ENCODE measurements at places on chromosomes 12 and 14. TPM values are rescaled to one million over a fixed set of nuclear protein-coding genes. Genes with fewer than 3 reads are reported as not detected.

- H3K27ac ChIP-seq: no peak overlapping the region
- no peaks in the 10 kb centered on the region for H3K4me1 ChIP-seq
- no peaks in the 10 kb centered on the region for H3K36me3 ChIP-seq
- no peak overlapping the region for H3K4me3 ChIP-seq
Observed at GRCh38 chr12:114762490-114763110, 78.6 kb upstream of the TBX3 start.

GRCh38 chr14:30264161-30264560, 294.8 kb upstream of the G2E3 start:
- no peaks in the 10 kb centered on the region for H3K27me3 ChIP-seq
- H3K27ac ChIP-seq: peak overlapping the region; percentile 33
- H3K4me3 ChIP-seq: no peak overlapping the region
- no peaks in the 10 kb centered on the region for H3K4me1 ChIP-seq
- H3K36me3 ChIP-seq: no peaks in the 10 kb centered on the region

GRCh38 chr12:119829439-119829838, 47.7 kb downstream of the CIT start:
- no peaks in the 10 kb centered on the region for H3K4me1 ChIP-seq
- H3K4me3 ChIP-seq: no peak overlapping the region
- H3K36me3 ChIP-seq: no peaks in the 10 kb centered on the region
- no peaks in the 10 kb centered on the region for H3K27me3 ChIP-seq
- H3K27ac ChIP-seq: no peak overlapping the region

- DNase-seq: no peak
- no peak overlapping the region for H3K4me3 ChIP-seq
- H3K27me3 ChIP-seq: no peaks in the 10 kb centered on the region
- no peaks in the 10 kb centered on the region for H3K36me3 ChIP-seq
Observed at GRCh38 chr12:41935911-41936310, 208.8 kb downstream of the GXYLT1 start.

DNA sequence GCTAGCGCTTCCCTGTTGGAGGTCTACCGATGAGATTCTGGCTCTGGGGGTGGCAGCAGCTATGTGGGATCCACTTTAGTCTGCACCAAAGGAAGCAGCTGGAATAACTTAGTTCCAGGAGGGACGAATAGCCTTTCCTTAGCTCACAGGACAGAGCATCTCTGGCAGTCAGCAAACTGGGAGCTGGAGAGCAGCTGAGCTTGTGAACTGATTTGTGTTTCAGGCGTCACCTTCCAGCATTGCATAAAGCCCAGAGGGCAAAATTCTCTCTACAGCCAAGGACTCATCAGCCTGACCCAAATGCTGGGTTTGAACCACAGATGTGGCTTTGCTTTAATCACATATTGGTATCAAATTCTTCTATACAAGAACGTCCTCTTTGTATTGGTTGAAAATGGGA, 81.9 kb upstream of the PELI2 start:
- DNase-seq: no peak
- no peaks in the 10 kb centered on the region for H3K27me3 ChIP-seq
- H3K36me3 ChIP-seq: no peaks in the 10 kb centered on the region
- H3K4me3 ChIP-seq: no peak overlapping the region
- no peaks in the 10 kb centered on the region for H3K4me1 ChIP-seq
- H3K27ac ChIP-seq: no peak overlapping the region

Gene CLEC6A
- not detected for total RNA-seq

DNA sequence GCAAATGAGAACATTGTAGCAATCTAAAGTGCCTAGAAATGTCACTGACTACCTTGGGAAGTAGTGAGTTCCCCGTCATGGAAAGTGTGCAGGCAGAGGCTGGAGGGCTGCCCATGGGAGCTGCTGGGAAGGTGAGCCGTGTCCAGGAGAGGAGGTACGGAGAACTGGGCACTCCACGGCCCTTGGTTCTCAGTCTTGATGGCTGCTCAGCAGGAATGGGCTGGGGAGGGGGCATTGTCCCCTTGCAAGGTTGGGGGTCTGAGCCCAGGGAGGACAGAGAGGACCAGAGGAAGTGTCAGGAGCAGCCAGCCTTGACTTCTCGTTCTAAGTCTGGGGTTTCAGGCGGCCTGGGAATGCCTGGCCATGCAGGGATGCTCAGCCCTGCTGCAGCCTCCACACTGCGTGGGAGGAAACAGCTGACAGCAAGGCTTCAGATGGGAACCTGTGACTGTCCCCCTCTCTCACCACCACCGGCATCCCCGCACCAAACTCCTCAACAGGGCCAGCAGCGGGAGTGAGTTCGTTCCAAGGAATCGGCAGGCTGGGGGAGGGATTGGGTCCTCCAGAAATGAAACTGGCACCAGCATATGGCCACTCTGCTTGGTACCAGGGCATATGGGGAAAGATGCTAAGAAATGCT, 140.2 kb downstream of the BCL11B start:
- H3K27me3 ChIP-seq: no peaks in the 10 kb centered on the region
- no peak overlapping the region for H3K4me3 ChIP-seq
- no peak for DNase-seq
- H3K27ac ChIP-seq: no peak overlapping the region

GRCh38 chr14:75831952-75832351, 149.8 kb downstream of the TGFB3 start:
- peak; percentile 37 for DNase-seq
- H3K4me1 ChIP-seq: no peaks in the 10 kb centered on the region

DNA sequence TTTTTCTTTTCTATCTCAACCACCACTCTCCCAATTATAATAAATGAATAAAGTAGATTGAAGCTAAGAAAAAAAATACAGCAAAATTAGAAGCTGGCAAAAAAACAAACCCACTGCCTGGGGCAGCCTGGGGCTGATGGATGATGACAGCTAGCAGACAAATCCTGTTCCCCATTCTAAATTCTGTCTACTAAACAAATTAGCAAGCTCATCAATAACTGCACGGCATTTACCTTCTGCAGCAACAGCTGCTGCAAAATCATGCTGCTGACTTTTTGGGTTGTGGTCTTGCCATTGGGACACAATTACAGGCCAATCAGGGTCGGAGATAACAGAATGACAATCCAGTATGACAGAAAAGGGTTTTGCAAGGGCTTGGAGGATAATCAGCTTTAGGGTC, 443.6 kb upstream of the SOX5 start:
- no peak overlapping the region for H3K4me3 ChIP-seq
- H3K27me3 ChIP-seq: no peaks in the 10 kb centered on the region
- no peaks in the 10 kb centered on the region for H3K4me1 ChIP-seq
- no peak overlapping the region for H3K27ac ChIP-seq

DNA sequence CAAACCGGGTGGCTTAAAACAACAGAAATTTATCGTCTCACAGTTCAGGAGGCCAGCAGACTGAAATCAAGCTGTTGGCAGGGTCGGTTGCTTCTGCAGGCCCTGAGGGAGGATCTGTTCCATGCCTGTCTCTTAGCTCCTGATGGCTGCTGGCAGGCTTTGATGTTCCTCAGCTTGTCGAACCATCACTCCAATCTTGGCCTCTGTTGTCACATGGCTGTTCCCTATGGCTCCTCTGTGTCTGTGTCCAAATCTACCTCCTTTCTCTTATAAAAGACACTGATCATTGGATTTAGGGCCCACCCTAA, 14.0 kb downstream of the NFATC4 start:
- no peak overlapping the region for H3K27ac ChIP-seq
- H3K27me3 ChIP-seq: no peaks in the 10 kb centered on the region
- no peaks in the 10 kb centered on the region for H3K36me3 ChIP-seq
- no peak for DNase-seq
- no peaks in the 10 kb centered on the region for H3K4me1 ChIP-seq
- H3K4me3 ChIP-seq: no peak overlapping the region

Gene NPAS3
- total RNA-seq: 2.0 TPM

Gene SYNDIG1L
- 0.64 TPM for total RNA-seq

GRCh38 chr12:78101113-78101876, 270.6 kb downstream of the NAV3 start:
- H3K27ac ChIP-seq: no peak overlapping the region
- no peaks in the 10 kb centered on the region for H3K4me1 ChIP-seq
- no peak overlapping the region for H3K4me3 ChIP-seq
- H3K36me3 ChIP-seq: no peaks in the 10 kb centered on the region

Gene IL22
- not detected for total RNA-seq

Gene STXBP6
- 2.6 TPM for total RNA-seq

Gene RPS6KL1
- total RNA-seq: 2.9 TPM

Gene RERGL
- total RNA-seq: 1.4 TPM

- no peaks in the 10 kb centered on the region for H3K27me3 ChIP-seq
- no peaks in the 10 kb centered on the region for H3K4me1 ChIP-seq
- DNase-seq: peak; percentile 30
- H3K36me3 ChIP-seq: no peaks in the 10 kb centered on the region
- H3K27ac ChIP-seq: no peak overlapping the region
Observed at GRCh38 chr14:100291305-100292075, 14.8 kb downstream of the SLC25A29 start.

GRCh38 chr12:49367381-49368239, at the start of gene SPATS2:
TSS of gene SPATS2 (plus strand) at chr12:49367462. CDS start at chr12:49461013, 93,551 bp downstream.
- no peaks in the 10 kb centered on the region for H3K27me3 ChIP-seq
- no peaks in the 10 kb centered on the region for H3K4me1 ChIP-seq
- peak within 1 kb of the TSS; percentile 90 for H3K4me3 ChIP-seq
- DNase-seq: peak; percentile 90
- H3K27ac ChIP-seq: peak within 1 kb of the TSS; percentile 91

DNA sequence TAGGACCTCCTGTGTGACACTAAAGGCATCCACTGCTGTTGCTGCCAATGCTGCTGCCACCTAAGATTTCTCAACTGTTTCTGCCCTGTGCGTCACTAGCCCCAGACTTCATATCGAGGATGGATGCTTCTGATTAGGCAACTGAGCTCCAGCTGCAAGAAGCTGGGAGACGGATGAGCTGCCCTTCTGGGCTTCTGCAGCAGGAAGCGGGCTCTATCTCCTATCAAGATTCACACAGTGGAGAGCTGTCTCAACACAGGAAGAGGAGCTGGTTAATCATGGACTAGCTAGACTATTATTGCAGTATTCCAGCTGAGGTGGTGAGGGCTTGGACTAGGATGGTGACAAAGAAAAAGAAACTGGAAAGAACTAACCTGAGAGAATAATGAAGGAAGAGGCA, 59.2 kb upstream of the PELI2 start:
- no peak overlapping the region for H3K4me3 ChIP-seq
- no peak for DNase-seq
- no peaks in the 10 kb centered on the region for H3K27me3 ChIP-seq

GRCh38 chr14:89915114-89915878, 39.2 kb downstream of the EFCAB11 start:
- no peaks in the 10 kb centered on the region for H3K27me3 ChIP-seq
- H3K36me3 ChIP-seq: no peaks in the 10 kb centered on the region
- DNase-seq: peak; percentile 72
- H3K4me3 ChIP-seq: no peak overlapping the region
- no peaks in the 10 kb centered on the region for H3K4me1 ChIP-seq

- peaks cover 8% of the 10 kb centered on the region for H3K4me1 ChIP-seq
- H3K27me3 ChIP-seq: no peaks in the 10 kb centered on the region
- H3K4me3 ChIP-seq: no peak overlapping the region
- H3K36me3 ChIP-seq: no peaks in the 10 kb centered on the region
Observed at GRCh38 chr14:69675877-69676416, 64.6 kb downstream of the SUSD6 start.

DNA sequence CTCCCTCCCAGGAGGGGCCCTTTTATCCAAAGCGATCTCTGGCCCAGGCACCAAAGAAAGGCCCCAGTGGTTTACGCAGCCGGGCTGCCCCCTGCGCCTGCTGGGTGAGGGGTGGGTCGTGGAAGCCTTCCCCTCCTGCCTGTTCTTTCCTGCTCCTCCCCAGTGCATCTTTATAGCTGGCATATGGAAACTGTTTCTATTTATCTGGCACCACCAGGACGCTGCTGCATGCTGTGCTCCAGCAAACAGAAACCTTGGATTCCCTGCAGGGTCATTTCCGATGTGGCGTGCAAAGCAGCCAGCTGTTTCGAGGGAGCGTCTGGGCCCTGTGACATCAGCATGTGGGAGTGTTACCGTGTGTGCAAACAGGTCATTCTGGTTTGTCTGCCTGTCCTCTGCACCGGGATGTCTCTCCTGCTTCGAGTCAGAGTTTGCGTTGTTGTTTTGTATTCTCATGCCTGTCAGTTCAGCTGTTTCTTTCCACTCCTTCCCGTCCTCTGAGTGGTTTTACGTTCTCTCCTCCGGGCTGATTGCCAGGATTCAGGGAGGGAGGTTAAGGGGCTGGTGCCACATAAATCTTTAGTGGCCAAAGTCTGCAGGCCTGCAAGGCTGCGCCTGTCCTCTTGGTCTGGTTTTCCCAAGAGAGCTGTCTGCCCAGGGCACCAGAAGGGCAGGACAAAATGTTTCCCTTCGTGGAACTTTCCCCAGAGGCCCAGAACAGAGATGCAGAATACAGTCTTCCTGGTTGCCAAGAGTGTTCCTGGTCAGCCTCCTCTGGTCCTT, 24.6 kb downstream of the TPCN1 start:
- DNase-seq: peak; percentile 91
- H3K4me1 ChIP-seq: peaks cover 54% of the 10 kb centered on the region
- no peaks in the 10 kb centered on the region for H3K27me3 ChIP-seq
- no peaks in the 10 kb centered on the region for H3K36me3 ChIP-seq

DNA sequence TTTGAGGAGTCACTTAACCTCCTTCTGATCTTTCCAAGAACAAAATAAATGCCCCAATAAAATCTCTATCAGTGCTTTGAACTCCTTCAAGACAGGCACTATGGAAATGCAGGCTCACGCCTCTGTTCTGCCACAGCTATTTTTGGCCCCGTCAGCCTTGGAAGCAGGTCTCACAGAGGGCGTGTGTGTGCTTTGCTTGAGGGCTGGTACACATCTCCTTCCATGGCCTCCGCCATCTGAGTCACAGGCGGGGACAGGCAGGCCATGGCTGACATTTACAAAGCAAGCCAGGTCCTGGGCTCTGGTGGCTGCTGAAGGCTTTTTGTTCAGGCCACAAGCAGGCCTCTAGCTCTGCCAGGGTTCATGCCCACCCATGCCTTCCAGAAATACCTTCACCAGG, 16.0 kb downstream of the PRIMA1 start:
- H3K4me3 ChIP-seq: no peak overlapping the region
- no peaks in the 10 kb centered on the region for H3K36me3 ChIP-seq
- DNase-seq: peak; percentile 39
- H3K27me3 ChIP-seq: no peaks in the 10 kb centered on the region
- H3K4me1 ChIP-seq: no peaks in the 10 kb centered on the region
- H3K27ac ChIP-seq: no peak overlapping the region

GRCh38 chr12:116559162-116559935, at the start of gene MAP1LC3B2:
TSS of gene MAP1LC3B2 (plus strand) at chr12:116559381. CDS start at chr12:116575943, 16,562 bp downstream.
- H3K4me3 ChIP-seq: peak within 1 kb of the TSS; percentile 13
- no peaks in the 10 kb centered on the region for H3K27me3 ChIP-seq
- H3K4me1 ChIP-seq: peaks cover 3% of the 10 kb centered on the region
- DNase-seq: no peak
- H3K36me3 ChIP-seq: no peaks in the 10 kb centered on the region

DNA sequence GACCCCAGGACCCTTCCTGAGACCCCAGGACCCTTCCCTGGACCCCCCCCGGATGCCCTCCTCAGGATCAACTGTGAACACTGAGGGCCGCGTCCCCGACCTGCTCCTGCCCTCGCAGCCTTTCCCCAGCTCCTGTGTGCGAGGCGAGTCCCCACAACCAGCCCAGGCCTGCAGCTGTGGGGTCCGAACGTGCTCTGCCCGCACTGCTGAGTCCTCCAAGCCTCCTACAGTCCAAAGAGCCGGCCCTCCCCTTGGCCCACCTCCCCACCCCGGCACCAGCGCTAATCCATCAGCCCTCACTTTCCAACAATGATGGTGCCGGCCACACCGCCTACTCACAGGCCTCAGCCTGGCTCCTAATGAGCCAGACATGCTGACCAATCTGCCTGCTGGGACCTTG, 26.2 kb upstream of the ANKLE2 start:
- no peaks in the 10 kb centered on the region for H3K4me1 ChIP-seq
- DNase-seq: no peak
- no peaks in the 10 kb centered on the region for H3K27me3 ChIP-seq
- H3K4me3 ChIP-seq: no peak overlapping the region

- H3K36me3 ChIP-seq: no peaks in the 10 kb centered on the region
- no peaks in the 10 kb centered on the region for H3K4me1 ChIP-seq
- H3K4me3 ChIP-seq: no peak overlapping the region
- H3K27me3 ChIP-seq: no peaks in the 10 kb centered on the region
Observed at GRCh38 chr12:17148706-17149105, 542.7 kb upstream of the LMO3 start.

Gene TOMM20L
- not detected for total RNA-seq
